Anterior cingulate cortex (tissue), 58 donors: ENCODE measurements at places on chromosomes 12 and 14.

GRCh38 chr12:47734725-47735480 is 9.6 kb upstream of the ENDOU start:
- DNase-seq = no peak

DNA sequence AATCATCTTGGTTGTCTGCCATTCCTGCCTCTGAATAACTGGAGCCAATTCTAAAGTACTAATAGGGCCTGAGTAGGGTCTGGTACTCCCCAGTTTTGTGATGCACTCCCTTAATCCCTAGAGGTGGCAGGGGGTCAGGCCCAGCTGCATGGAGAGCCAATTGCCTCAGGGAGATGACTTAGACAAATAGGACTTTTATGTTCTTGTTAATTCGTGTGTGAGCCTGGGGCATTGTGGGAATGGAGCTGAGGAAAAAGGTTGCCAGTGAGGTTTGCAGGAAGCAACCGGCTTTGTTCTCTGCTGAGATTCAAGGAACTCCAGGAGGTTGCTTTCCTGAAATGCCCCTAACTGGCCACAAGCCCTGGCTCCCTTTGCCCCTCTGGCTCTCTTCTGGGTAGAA is 6.8 kb upstream of the DCD start:
- DNase-seq = no peak

DNA sequence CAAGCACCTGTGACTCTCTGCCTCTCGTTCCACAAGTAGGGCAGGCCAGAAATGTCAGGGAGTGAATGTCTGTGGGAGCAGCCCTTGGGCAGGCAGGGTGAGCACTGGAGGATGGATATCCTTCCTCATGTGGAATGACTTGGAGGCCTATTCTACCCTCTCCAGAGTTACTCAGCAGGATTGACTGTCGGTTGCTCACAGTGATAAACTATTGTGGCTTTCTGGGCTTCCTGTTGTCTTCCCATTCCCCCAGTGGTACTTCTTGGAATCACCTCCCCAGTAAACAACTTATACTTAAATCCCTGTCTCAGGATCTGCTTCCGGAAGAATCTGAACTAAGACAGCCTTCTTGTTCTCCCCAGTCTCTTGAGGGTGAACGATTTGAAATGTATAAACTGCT is 79.6 kb upstream of the MANSC4 start:
- no peak for DNase-seq

DNA sequence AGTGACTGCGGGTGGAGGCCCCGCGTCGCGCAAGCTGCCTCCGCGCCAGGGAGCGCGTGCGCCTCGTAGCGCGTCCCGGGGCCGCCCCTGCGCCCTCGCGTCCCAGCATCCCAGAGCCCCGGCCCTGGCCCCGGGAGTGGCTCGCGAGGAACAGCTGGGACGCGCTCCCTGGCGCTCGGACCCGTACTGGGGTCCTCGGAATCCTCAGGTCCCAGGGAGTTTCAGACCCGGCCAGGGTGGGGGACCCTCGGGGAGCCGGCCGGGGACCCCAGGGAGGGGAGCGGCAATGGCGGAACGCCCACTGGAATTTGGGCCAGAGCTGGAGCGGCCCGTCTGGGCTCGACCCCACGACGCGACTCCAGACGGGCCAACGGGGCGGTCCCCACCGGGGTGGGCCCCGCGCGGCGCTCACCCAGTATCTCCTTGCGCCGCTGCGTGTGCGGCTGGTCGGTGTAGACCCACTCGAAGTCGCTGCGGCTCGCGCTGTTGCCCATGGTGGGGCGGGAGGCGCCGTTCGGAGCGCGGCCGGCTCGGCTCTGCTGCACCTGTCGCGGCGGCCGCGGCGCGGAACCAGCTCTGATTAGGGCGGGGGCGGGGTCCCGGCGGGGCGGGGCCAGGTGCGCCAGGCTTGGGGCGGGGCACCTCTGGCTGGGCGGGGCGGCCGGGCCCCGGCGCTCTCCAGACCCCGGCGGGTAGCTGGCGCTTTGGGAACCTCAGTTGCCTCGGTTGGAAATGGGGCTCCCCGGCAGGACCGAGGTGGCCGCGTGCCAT is at the start of gene DEGS2:
TSS of gene DEGS2 (minus strand) at position 552 of the 771 bp plus-strand sequence. CDS start at position 494, 58 bp downstream.
- no peak for DNase-seq

DNA sequence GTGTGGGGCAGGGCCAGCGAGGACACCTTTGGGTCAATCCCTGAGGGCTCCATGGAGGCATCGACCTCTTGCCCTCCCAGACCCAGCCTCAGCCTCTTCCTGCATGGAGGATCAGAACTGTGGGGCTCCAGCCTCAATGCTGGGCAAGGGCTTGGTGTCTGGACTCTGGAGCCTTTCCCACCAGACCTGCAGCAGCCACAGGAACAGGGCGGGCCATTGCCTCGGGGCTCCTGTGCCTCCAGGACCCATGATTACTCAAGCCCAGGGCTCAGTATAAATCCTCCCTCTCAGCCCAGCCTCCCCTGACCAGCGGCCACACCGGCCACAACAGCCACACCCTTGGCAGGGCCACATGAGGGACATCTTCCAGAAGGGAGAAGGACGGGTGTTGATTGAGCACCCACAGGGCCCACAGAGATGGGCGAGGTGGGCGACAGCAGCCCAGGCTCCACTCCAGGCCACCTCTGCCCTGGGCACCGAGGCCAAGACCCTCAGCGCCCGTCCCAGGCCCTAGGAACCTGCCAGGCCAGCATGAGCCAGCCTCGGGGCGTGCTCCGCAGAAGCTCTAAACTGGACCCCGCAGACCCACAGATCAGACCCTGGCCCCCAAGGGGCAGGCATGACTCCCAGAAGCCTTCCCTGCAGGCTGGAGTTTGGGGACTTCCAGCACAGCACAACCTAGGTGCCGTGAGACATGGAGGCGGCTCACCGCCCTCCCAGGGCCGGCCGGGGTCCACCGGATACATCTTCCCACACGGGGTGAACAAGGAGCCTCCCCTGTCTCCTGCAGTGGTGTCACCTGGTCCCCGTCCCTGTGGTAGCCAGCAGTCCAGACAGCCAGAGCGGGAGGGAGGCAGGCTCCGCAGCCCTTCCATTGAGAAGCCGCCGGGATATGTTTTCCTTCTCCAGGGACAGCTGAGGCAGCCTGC is 25.1 kb downstream of the NCOR2 start:
- DNase-seq = no peak
